ENCODE measurements at places on chromosomes 11 and 22. TPM values are rescaled to one million over a fixed set of nuclear protein-coding genes. Genes with fewer than 3 reads are reported as not detected.

DNA sequence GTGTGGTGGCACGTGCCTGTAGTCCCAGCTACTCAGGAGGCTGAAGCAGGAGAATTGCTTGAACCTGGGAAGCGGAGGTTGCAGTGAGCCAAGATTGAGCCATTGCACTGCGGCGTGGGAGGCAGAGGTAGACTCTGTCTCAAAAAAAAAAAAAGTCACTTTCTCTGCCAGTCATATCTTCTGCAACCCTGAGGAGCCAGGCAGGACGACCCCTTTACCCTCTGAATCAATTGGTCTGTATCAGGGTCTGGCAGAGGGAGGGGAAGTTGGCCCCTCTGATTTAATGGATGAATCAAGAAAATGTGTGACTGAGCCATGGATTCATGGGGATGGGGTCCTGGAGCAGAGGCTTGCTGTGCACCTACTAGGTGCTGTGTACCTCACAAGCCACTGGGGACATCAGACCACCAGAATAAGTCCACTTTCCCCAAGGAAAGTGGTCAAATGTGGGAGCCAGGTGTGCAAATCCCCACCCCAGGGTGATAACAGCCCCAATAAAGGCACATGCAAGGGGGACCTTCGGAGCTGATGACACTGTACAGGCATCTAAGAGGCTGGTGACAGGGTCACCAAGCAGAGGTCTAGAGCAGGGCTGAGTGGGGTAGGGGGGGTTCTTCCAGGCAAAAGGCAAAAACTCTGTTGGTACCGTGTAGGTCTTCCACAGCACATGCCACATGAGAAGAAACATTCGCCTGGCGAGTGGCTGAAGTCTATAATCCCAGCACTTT is 29.0 kb downstream of the TXN2 start:
- no peak for DNase-seq

- no peak for DNase-seq
Measured at GRCh38 chr11:111417766-111418435, 38.8 kb upstream of the POU2AF1 start.

Gene NECTIN1
- polyA plus RNA-seq, result 34.3 TPM

Gene PGM2L1
- 2.9 TPM for polyA plus RNA-seq

Data from left renal pelvis (tissue), 4 donors.